ENCODE measurements at places on chromosomes 12 and 14. TPM values are rescaled to one million over a fixed set of nuclear protein-coding genes. Genes with fewer than 3 reads are reported as not detected.

DNA sequence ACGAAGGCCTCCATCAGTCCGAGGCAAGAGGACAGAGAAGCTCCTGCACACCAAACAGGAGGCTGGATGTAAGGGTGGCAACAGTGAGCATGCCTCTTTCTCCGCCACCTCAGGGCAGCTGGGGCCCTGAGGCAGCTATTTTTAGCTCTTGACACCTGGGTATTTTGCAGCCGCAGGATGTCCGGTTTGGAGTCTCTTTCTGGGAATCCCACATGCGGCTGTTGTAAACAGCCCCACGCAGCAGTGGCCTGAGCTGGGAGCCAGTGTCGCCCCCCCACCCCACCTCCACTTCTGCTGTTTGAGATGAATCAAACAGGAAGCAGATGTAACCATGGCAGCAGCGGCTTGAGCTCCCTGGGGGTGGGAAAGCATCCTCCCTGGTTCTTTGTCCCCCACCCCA is 11.7 kb downstream of the HDAC7 start:
- DNase-seq, result peak; percentile 85

SERPINA12 gene
- not detected for total RNA-seq

DPPA3 gene
- total RNA-seq, result not detected

GRCh38 chr12:70549340-70550179 is 87.7 kb downstream of the PTPRB start:
- no peak for DNase-seq

GRCh38 chr12:57188090-57188425 is 28.5 kb upstream of the NXPH4 start:
- DNase-seq, result no peak

- DNase-seq, result no peak
These were observed 86.9 kb downstream of the NTF3 start for GRCh38 chr12:5518584-5519365.

DNA sequence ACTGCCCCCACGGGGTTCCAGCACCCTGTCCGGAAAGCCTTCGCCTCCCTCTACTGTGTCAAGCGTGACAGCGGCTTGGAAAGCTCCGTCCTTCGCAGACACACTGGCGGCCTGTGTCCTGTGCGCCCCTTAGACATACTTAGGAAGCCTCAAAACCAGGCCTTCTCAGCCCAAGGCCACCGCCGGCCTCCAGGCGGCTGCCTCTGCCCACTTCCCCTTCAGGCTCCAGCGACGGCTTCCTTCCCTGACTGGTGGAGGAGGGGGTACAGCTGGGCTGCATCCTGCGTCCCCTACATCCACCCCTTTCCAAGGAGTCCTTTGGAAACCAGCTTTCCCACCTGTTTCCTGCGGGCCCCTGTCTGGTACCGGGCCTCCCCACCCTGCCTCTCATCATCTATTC is 2.5 kb upstream of the CACNA2D4 start:
- peak; percentile 65 for DNase-seq

- no peak for DNase-seq
These were observed 49.5 kb upstream of the METAP2 start for GRCh38 chr12:95424271-95424994.

TAS2R9 gene
- total RNA-seq, result under 0.01 TPM
